NCI-H460 (cell line): ENCODE measurements at places on chromosomes 1 and 21.

DNA sequence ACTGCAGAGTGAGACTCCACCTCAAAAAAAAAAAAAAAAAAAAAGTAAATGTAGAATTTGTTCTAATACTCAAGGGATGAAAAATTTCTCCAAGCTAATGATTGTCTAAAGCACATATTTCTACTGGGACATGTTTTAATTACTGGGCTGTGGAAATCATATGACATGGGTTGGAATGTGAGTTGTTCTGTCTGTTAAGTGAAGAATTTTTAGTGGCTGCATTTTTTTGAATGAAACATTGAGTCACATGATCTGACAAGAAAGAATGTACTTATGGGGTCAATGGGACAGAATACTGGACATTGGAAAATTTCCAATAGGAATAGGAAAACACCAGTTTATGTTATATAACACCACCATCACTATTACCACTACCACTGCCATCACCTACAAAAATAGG is 123.8 kb upstream of the IVNS1ABP start:
- DNase-seq, result no peak

DNA sequence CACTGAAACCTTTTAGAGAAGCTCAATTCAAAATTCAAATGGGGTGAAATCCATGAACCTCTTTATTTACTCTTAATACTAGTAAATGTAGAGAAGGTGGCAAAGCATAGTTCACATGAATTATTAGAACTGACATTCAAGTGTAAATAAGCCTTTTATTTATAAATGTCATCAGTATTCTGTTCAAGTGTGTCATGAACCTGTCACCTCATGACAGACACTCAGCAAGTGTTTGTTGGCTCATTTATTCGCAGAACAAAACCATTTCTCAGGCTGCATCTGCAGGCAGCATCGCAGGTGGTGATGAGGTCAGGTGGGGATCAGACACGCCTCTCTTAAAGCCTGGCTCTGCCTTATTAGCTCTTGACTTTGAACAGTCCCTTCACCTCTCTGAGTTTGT is 116.6 kb downstream of the SETD4 start:
- DNase-seq, result no peak

- DNase-seq, result no peak
Observed at GRCh38 chr1:15939181-15940109, 36.5 kb downstream of the ZBTB17 start.

DNA sequence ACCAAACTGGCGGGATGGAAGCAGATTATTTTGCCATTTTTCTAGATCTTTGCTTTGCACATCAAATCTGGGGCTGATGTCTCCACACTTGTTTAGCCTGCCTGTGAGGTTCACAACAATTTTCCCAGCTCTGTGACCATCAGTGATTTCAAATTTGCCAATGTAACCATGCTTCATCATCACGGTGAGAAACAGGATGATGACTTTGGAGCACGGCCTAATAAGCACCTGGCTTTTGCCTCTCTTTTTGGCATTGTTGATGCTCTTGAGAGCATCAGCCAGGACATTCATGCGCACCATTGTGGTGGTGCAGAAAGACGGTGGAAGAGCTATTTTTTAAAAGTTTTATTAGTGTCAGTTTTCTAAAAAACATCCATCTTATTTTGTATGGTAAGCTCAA is 50.1 kb downstream of the IARS2 start:
- no peak for DNase-seq

- no peak for DNase-seq
Observed at GRCh38 chr1:101219924-101220870, 16.6 kb upstream of the S1PR1 start.
